ENCODE measurements at places on chromosomes 12 and 14.

DNA sequence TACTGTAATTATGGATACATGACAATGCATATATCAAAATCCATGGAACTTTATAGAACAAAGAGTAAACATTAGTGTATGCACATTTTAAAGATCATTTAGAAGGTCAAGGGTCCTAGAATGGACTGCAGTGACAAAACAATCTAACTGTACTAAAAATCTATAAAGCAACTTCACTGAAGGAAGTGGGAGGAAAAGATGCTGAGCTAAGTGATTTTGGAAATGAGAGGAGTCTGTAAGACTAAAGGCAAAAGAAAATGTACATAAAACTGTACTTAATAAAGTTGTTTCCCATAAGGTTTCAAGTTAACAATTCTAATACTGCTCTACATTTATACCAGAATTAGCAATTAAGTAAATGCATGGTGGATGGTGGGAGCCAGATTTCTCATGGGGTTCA, 46.9 kb upstream of the HIF1A start:
- no peak for DNase-seq

DNA sequence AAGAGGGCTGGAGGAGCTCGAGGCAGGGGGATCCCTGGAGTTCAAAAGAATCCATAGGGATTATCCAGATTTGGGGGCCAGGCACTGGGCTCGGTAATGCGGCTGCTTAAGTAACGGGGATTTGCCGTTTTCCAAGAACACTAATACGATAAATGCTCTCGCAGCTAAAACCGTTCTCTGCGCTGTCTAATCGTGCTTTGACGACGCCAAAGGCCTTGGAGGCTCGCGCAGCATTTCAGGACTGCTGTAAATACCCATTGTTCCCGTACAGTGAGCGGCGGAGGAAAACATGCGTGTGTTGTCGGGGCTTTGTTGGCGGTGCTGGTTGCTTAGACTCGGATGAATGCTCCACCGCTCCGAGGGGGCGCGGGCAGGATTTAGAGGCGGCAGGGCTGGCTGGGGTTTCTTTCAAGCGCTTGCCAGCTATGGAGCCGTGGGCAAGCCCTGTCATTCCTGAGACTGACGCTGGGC, 26.2 kb downstream of the DIO3 start:
- DNase-seq = no peak

DNA sequence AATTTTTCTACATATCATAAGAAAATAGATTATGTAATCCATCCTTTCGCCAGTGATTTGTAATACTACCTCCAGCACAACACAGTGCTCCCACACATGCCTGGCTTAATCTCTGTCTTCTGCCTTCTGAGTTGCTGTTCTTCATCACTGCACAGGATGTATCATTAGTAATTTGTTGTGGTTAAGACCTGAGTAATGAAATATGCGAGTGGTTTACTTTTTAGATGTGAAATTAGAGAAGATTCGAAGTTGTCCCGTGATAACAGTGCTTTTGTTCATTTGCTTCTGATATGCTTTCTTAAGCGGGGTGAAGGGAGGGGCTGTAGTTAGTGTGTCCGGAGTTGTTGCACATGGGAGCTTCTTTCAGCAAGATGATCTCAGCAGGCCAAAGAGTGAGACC, 18.1 kb downstream of the KRT85 start:
- DNase-seq = no peak

DNA sequence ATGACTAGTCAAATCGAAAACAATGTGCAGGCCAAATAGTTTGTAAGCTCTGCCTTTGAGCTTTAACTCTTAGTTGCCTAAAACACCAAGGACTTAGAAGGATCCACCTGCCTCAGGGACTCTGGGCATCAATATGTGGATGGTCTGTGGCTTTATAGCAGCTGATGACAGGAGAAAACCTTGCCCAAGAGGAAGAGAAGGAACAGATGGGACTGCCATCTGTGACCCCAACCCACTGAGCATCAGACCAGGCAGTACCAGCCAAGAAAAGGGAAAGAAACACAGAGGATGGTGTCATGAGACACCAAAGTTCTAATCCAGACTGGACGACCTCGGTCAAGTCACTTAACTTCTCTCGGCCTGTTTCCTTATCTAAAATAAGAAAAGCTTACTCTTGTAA, 12.7 kb downstream of the TGFB3 start:
- DNase-seq = no peak

- no peak for DNase-seq
Observed at GRCh38 chr14:96103560-96104460, 64.6 kb downstream of the C14orf132 start.

DNA sequence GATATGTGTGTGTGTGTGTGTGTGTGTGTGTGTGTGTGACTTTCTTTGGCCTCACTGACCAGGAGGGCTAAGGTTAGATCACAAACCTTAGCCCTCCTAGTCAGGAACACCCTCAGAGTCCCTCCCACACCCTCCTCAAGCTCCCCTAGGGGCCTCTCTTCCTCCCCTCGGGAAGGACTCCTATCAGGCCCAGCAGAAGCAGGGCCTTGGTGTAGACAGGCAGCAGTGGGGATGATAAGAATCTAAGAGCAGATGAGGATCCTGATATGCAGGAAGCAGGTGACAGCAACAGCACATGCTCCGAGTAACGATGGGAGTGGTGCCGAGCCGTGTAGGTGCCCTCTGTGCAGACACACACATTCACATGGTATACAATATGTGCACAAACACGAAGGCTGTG, 20.7 kb downstream of the PLEK2 start:
- no peak for DNase-seq

DNA sequence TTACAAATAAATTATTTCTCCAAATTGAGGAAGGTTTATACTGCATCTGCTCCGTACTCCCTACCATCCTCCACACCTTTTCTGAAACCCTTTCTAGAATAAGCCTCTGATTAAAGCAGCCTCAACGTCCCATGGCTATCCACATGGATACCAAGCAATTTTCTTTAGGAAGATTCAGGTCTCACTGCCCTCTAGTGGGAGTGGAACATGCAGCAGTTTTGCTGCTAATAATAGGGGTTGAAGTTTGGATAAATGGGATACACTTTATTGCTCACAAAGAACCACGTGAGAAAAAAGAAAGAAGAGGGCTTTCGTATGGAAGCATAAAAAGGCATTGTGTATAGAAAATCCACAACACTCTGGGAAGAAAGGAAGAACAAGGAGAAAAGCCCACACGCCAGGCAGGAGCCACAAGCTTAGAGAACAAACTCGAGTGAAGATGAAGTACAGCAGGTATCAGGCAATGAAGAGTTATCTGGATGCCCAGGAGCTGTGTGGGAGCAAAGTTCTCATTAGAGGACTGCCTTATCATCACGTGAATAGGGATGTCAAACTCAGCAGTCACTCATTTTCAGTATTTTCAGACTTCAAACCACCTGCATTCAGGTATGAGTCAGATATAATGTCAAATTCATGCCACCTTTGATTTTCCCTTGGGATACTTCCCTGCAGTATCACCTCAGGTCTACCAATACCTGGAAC, 45.8 kb downstream of the CCER1 start:
- DNase-seq = no peak

DNA sequence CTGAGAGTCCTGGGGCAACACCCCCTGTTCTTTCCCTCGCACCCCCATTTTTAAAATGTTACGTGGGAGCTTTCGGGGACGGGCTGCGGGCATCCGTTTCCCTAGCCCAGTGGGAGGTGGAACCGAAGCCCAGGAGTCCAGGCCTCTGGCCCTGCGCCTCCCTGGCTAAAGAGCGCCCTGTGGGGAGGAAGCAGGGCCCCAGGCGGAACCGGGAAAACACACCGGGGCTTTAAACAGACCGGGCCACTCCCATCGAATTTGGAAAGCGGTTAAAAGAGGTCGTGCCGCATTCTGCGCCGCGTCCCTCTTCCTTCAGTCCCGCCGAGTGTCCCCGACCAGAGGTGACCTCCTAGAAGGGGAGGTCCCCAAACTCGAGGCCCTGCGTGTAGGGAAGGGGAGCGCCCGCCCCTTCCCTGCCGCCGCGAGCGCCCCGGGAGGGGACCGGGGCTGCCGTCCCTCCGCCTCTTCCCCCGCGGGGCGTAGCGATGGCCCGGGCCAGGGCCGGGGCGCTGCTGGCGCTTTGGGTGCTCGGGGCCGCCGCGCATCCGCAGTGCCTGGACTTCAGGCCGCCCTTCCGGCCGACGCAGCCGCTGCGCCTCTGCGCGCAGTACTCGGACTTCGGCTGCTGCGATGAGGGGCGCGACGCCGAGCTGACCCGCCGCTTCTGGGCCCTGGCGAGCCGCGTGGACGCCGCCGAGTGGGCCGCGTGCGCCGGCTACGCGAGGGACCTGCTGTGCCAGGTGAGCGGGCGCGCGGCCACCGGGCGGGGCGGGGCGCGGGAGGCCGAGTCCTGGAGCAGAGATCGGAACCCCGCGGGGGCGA, at the start of gene HHIPL1:
Gene HHIPL1, plus strand, starts transcription at position 407 of the 822 bp plus-strand sequence. Its CDS starts 79 bp downstream, at position 486.
- no peak for DNase-seq

GRCh38 chr12:82758749-82759330, 72.1 kb downstream of the TMTC2 start:
- DNase-seq = no peak

DNA sequence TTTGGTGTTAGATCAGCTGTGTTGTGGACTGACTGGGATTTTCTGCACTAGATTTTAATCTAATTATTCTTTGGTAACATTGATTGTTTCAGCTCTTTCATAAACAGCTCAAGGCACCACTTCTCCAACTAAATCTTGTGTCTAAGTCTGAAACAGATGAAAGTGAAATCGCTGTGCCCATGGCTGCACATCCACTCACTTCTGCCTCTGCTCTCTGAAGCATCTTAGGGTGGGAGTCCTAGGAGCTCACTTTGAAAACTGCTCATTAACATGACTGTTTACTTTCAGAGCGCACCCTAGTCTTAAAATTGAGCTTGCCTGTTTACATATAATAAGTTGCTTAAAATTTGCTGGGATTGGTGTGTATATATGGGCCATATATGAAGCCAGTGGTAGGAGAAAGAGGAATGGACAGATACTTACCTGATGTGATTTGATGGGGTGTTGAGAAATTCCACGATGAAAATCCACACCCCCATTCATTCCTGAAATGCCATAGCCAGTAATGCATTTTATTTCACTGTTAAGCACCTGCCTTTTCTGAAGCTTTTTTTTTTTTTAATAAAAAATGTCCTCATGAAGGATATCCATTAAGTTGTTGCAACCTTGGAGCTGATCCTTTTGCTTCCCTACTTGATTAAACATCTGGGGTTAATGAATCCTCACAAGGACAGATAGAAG, 52.8 kb downstream of the PPFIBP1 start:
- no peak for DNase-seq

DNA sequence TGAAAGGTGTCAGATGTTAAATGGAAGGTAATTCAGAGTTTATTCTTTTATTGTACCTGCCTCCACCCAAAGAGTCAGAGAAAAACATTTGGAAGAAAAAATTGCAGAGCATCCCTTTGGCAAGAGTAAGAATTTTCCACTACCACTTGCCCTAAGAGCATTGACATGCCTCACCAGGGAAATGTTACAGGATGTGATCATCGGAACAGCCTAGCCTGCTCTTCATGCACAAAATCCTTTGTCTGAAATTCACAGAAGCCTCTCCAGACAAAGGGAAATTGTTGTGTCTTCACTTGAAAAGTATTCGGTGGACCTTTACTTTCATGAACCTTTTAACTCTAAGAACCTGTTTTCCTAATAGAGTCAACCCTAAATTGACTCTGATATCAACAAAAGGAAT, 36.9 kb downstream of the ATP2A2 start:
- no peak for DNase-seq

Data from activated CD4-positive, CD25-positive, alpha-beta regulatory T cell treated with anti-CD3 and anti-CD28 coated beads, Interleukin-2, amount 50 U/mL, for 16 hours (primary cell).